ENCODE measurements at places on chromosomes 11 and 22.

DNA sequence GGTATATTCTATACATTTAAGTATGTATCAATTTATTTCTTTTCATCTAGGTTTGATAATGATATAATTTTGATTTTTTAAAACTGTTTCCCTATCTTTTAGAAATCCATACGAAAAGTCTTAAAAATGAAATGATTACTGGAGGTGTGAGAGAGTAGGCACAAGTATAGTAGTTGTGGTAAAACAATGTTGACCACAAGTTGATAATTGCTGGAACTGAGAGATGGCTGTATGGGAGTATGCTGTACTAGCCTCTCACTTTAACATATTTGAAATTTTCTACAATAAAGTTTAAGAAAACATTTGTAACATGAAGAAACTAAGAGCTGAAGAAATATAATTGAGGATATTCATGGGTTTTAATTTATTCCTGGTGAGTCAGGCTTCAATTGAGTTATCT lies 30.0 kb downstream of the FSHB start:
- DNase-seq, result no peak

- peak; percentile 14 for DNase-seq
These were observed 107.4 kb downstream of the SERGEF start for GRCh38 chr11:17905477-17905876.

DNA sequence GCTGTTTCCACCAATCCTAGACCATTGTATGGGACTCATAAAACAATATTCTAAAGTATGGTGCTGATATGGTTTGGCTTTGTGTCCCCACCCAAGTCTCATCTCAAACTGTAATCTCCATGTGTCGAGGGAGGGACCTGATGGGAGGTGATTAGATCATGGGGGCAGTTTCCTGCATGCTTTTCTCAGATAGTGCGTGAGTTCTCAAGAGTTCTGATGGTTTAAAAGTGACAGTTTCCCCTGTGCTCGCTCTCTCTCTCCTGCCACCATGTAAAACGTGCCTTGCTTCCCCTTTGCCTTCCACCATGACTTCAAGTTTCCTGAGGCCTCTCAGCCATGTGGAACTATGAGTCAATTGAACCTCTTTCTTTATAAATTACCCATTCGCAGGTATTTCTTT lies 29.2 kb upstream of the FEZ1 start:
- DNase-seq, result no peak

DNA sequence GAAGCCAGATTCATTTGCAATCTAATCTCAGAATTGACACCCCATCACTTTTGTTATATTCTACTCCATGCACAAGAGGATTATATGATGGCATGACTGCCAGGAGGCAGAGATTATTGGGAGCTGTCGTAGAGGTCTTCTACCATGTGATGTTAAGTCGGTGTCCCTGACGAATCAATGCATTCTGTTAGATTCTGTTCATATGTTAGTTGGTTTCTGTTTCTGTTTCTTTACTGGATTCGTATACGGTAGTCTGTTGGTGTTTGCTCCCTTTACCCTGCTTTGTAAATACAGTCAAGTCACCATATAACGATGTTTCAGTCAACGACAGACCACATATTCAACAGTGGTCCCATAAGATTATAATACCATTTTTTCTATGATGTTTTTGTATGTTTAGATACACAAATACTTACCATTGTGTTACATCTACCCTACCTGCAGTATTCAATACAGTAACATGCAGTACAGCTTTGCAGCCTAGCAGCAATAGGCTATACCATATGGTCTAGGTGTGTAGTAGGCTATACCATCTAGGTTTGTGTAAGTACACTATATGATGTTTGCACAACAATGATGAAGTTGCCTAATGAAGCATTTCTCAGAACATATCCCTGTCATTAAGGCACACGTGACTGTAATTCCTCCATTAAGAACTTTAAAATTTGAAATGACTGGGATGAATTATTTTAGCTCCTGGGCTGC lies 22.8 kb upstream of the RASSF10 start:
- no peak for DNase-seq

DNA sequence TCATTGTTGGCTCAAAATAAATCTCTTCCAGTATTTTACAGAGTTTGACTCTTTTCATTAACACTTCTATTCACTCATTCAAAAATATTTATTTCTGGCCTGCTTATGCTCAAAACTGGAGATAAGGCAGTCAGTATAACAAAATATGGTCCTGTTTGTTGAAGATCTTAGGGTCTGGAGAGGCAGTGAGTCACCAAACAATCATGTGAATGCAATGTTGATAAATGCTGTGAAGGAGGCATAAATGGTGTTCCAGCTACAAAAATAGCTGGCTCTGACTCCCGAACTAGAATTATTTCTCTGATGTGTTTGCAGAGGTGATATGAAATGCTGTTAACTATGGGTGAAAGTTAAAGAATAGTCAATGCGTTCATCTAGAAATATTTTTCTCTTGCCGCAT lies 390.6 kb downstream of the AASDHPPT start:
- no peak for DNase-seq

- DNase-seq, result no peak
These were observed 298.0 kb downstream of the TTC28 start for GRCh38 chr22:28381429-28382167.

GRCh38 chr22:24563246-24563645 lies 7.4 kb downstream of the SNRPD3 start:
- no peak for DNase-seq

DNA sequence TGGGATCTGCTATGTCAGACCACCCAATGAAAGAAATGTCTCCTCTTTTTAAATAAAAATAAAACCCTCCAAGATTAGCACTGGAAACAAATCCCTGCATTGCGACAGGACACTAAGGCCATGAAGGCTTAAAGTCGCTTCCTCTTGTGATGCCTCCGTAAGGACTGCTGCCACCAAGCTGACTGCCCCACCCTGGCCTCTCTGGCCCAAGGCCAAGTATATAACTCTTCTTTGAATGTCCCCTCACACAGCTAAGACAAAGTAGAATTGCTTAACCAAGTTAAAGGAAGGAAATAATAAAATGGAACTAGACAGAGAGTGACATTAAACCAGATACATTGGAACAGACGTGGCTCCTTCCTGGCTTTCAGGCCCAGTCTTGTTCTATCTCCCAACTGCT lies 7.5 kb upstream of the NRGN start:
- DNase-seq, result peak; percentile 97

GRCh38 chr22:28885939-28886338 lies 2.6 kb downstream of the ZNRF3 start:
- no peak for DNase-seq

- DNase-seq, result no peak
These were observed 6.7 kb upstream of the MDK start for GRCh38 chr11:46374815-46375214.

- no peak for DNase-seq
These were observed 104.8 kb downstream of the CD44 start for GRCh38 chr11:35243774-35244173.

- no peak for DNase-seq
These were observed 31.6 kb downstream of the AMOTL1 start for GRCh38 chr11:94799726-94800125.

GRCh38 chr11:46892838-46893237 lies 25.5 kb downstream of the LRP4 start:
- DNase-seq, result no peak

GRCh38 chr11:3077189-3077836 lies 20.1 kb upstream of the CARS1 start:
- DNase-seq, result no peak

GRCh38 chr11:121448431-121448941 lies 3.6 kb upstream of the SORL1 start:
- DNase-seq, result peak; percentile 70

DNA sequence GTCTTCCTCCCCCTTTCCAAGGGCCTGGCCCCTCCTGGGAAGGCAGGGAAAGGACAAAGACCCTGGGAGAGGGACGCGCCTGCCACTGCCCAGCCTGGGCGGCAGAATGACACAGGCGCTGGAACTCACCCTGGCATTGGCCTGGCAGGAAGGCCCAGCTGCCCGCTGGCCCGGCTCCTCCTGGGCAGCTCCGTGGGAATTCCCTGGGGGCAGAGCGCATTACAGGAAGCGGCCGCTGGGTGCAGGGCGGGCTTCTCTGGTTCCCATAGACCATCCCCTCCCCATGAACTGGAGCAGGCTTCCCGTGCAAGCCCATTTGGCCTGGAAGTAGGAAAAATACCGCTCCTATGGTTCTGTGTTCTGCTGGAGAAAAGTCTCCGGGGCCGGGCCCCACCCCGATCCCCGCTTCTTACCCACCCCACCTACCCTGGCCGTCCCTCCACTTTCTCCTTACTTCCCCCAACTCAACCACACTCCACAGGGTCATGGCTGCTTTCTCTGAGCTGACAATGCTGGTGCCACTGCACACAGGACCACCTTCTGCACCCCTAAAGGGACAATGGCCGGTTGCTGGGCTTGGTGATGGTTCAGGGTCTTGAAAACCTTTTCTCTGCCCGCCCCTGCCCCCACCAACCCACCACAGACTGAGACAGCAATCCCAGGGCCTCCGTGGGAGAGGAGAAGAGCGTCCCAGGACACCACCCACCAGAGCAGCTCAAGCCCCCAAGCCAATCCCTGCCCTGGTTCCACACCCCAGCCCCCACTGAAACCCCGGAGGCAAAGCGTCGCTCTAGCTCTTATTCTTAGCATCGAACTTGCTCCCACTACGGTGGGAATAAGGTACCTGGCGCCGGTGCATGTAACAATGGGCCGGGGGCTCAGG lies 58.9 kb downstream of the LINC01488 start:
- DNase-seq, result no peak

- no peak for DNase-seq
These were observed 6.6 kb downstream of the ZBTB16 start for GRCh38 chr11:114066046-114066648.

- no peak for DNase-seq
These were observed 11.6 kb upstream of the EXT2 start for GRCh38 chr11:44083906-44084305.

DNA sequence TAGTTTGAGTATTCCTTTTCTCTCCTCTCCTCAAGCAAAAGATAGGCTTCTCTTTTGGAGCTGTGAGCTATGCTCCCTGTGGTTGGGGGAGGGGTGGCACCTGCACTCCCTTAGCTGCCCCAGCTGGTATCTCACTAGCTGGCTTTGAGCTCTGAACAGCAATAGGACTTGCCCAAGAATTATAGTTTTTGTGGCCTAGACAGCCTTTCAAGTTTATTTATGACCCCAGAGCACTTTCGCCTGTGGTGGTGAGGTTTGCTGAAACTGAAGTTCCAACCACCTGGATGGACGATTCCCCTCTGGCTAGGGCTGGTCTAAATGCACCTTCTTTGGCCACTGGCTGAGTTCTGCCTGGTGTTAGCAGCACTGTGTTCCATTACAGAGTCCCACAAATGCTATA lies 37.1 kb upstream of the SLC37A2 start:
- DNase-seq, result no peak

DNA sequence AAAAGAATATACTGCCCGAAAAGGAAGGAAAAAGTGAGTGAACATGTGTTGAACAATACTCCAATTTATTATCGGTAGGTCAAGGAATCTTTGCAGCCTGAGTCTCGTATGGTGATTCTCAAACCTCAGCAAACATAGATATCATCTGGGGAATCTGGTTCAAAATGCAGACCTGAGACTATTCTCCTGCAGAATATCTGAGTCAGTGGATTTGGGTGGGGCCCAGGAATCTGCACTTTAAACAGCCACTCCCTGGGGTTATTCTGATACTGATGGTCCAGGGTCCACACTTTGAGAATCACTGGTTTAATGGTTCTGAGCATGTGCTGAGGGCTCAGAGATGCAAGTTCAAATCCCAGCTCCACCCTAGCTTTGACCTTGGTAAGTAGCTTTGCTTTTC lies 53.6 kb upstream of the GRK3 start:
- DNase-seq, result no peak

DNA sequence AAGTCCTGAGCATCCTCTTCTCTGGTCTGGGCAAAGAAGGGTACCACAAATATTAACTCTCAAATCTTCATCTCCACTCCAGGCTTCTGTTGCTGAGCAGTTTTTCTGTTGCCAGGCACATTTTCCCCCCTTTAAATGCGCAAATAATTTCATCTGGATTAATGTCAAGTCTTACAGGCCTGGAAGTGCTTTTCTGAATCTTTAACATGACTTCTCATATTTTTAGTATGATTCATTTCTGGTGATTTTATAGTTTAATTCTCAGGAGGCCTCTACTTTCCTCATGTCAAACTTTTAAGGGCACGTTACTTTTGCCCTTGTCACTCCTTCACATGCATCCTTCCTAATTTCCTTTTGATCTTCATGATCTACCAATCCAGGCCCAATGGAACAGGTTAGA lies 510.2 kb downstream of the METTL15 start:
- DNase-seq, result no peak

- no peak for DNase-seq
These were observed 748.3 kb upstream of the ANO3 start for GRCh38 chr11:25583596-25583995.

DNA sequence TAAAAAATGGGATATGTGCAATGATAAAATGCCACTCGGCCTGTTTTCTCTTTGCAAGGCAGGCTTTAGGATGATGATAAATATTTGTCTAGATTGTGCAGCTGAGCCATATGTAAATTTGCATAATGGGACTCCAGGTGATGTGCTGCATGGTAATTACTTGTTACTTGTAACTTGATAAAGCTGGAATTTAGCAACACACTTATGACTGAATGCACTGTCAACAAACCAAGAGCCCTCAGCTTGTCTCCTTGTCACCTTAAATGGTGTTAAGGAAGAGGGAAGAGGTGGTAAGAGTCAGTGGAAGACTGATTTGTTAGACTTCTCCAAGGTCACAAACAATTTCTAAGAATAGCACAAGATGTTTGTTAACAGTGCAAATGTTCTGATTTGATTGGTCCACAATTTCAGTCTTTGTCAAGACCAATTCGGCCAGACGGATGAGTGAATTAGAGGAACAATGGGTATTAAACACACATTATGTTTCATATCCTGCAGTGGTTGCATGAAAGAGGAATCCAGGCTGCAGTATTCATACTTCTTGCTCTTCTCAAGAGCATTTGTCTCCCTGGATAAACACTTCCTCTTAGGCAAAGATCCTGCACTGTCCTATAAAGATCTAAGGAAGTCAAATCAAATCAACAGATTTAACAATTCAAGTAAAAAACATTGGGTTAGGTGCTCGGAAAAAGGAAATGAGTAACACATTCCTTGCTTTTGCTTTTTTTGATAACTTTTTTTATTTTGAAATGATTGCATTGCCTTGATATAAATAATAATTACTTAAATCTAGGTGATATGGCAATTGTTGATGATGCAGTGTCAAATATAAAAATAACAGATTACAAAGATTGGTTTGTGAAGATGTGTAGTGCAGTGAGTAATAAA lies 448.3 kb upstream of the DDI1 start:
- DNase-seq, result no peak

DNA sequence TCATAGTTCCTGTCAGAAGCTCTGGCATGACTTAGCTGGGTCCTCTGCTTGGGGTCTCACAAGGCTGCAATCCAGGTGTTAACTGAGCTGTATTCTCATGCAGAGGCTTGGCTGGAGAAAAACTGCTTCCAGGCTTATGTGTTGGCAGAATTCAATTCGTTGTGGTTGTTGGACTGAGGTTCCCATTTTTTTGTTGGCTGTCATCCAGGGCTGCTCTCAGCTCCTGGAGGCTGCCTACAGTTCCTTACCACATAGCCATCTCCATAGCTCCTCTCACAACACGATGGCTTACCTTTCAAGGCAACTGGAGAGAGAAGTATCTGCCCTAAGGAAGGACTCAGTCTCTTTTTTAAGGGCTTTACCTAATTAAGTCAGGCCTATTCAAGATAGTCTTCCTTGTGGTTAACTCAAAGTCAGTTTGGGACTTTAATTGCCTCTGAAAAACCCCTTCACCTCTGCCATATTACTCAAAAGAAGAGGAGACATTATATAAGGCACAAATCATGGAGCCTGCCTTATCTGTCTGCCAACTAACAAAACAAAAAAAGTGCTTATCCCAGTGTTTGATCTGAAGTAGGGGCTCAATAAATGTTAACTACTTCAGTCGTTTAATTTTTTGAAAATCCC lies 35.2 kb downstream of the OR2AG2 start:
- peak; percentile 45 for DNase-seq

GRCh38 chr11:7567311-7567710 lies 53.5 kb downstream of the PPFIBP2 start:
- no peak for DNase-seq
